ENCODE measurements at places on chromosomes 7 and 10. TPM values are rescaled to one million over a fixed set of nuclear protein-coding genes. Genes with fewer than 3 reads are reported as not detected.
A peak's percentile ranks its signal among the peaks of the same experiment; 100 is the strongest.

DNA sequence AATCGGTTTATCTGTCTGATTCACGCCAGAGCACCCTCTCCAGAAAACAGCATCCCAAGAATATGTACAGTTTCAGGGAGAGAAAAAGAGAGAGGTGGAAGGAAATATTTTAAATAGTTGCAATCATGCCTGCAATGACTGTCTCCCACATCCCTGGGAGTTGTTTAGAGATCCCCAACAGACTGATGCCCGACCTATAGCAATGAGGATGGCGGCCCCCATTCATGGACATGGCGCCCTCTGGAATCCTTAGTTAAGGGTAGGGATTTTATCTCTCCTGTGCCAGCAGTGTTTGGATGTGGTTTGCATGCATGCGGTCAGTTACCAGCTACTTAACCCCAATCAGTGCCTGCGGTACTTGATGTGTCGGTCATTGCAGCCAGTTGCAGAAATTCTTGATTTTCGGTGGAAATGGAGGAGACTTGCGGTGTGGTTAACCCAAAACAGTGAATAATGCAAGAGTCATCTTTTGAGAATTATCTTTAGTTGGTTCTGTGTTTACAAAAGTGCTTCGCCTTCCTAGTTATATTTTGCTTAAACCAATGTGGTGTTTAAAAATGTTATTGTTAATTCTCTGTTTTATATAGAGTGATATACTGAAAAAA is 186.0 kb upstream of the TCF7L2 start:
- DNase-seq: peak; percentile 68

GRCh38 chr7:132956556-132956955 is 125.3 kb downstream of the CHCHD3 start:
- no peak for DNase-seq

GRCh38 chr10:128710798-128711183 is 584.6 kb upstream of the MKI67 start:
- DNase-seq: no peak

GRCh38 chr7:51310131-51310583 is 6.5 kb downstream of the COBL start:
- DNase-seq: no peak

DNA sequence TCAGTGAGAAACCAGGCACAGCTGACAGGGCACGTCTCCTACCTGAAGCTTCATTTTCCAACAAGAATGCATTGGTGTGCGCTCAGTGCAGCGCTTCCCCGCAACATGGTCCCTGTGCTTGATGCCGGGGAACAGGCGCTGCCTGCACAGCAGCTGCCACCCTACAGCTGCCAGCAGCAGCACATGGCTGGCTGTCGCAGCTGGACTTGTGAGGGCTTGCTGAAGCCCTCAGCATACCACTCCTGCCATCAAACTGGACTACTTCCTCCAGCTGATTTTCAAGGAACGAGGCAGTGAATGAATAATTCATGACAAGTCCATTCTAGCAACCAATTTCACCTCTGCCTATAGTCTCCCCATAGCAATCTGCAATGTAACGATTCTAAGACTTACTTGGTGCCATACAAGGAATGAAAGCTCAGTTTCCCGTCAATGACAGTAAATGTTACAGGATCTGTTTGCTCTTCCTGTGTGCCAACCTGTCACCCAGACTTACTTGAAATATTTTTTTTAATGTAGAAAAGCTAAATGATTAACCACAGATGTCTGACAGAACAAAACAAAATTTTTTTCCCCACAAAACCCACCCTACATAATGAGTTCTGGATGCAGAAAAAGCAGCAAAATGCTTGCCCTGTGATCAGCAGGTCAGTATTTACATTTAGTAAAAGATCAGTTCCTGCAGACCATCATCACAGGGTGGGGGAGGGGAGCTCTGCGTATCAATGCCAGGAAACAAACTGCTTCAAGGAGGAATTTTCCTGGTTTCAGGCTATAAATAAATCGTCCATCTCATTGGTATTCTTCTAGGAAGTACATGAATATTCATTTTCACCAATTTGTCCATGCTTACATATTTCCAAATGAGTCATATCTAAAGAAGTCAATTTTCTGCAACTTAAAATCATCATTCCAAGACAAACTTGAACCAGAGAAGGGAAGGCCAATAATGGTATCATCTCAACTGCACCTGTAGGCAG is 140.6 kb downstream of the ALOX5 start:
- peak; percentile 75 for DNase-seq

DNA sequence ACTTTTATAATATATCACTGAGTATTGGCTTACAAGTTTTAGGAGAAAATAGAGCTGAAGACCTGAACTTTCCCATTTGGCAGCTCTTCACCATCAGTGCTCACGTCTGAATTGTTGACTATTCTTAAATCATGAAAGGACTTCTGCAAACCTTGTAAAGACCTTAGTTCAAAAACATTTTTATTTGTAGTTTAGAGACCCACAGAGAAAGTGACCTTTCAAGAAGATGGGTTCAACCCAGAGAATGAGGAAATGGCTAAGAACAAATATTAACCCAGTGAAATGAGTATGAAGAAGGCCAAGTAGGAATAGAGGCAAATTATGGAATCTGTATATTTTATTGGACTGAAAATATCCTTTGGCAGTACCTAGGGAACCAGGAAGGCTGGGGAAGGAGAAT is 1151.1 kb downstream of the GATA3 start:
- DNase-seq: no peak

GRCh38 chr10:119174109-119174508 is 4.5 kb downstream of the PRDX3 start:
- DNase-seq: no peak

DNA sequence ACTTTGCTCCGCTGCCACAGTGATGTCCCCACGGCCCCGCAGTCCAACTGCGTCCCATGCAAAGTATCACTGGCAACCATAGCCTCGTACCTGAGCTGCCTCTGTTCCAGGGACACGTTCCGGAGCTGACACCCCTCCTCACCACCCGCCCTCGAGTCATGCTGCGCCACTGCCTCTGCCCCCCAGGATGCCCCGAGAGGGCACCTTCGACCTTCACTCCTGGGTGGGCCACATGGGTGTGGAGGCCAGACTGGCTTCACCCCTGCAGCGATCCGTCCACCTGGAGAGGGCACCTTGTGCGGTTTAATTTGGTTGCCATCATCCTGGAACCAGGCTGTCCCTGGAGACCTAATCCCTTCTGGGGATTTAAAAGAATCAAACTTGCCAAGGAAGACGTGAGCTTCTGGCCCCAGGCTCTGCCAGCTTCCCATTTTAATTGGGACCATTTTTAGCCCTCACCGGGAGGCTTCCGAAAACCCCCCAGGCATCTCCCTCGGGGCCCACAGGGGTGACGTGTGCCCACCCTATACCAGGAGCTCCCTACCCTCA is 19.2 kb upstream of the TNRC18 start:
- no peak for DNase-seq

DNA sequence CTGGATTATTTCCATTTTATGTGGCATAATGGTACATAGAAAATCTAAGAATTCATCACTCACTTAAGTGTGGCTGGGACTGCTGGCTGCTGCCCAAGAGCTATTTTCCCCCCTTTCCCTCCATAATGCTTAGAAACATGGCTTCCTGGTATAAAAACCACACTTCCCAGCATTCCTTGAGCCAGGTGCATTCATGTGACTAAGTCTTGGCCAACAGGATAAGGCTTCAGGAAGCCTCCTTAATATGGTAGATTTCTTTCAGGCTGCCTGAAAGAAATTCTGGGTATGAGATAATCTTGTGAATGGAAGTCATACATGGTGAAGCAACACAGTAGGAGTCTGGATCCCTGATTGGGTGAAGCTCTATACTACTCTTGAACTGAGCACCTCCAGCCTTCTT is 178.0 kb downstream of the JAZF1 start:
- DNase-seq: no peak

DNA sequence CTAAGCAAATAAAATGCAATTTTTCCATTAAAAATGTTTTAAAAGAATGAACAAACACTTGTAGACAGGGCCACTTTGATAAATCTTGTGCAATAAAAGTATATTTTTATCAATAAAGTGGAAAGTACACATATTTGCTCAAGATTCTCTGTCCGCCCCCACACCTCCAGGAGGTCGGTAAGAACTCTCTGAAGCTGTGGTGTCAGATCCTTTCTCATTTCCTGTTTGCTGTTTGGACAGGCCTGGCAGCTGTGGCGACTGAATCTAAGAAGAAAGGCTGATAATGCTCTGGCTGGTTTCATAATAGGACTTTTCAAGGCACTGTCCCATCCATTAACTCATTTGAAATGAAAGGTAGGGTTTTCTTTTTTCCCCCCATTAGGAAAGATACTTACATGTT is 15.3 kb upstream of the ASB4 start:
- peak; percentile 72 for DNase-seq

DNA sequence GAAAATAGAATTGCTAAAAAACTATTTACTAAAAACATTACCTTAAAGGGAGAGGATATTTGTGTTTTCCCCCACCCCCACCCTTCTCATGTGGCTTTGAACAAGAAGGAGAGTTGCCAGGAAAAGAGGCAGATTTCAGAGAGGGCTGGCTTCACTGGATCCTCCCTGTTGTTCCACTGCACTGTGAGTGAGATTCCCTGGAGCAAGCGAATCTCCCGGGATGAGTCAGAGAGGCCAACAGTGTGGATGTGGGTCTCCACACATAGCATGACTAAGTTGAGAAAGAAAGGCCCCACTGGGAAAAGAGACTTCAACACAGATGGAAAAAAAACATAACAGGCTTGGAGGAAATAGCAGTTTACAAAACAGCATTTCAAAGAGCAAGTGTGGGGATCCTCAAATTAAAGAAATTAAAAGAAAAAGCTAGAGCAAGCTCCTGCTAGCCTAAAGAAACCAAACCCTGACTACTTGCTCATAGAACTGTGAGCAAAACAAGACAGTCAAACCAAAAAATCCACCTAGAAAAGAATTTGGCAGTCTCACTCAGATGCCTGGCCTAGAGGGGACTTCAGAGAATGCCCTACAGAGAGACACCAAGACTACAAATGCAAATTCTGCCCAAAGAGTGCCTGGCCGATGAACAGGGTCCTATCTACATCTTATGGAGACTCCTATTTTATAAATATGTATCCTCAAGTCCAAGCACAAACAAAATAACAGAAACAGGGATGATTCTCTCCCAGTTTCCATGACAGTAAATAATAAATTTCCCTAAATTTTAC is 3.4 kb downstream of the CAV1 start:
- DNase-seq: peak; percentile 98

DNA sequence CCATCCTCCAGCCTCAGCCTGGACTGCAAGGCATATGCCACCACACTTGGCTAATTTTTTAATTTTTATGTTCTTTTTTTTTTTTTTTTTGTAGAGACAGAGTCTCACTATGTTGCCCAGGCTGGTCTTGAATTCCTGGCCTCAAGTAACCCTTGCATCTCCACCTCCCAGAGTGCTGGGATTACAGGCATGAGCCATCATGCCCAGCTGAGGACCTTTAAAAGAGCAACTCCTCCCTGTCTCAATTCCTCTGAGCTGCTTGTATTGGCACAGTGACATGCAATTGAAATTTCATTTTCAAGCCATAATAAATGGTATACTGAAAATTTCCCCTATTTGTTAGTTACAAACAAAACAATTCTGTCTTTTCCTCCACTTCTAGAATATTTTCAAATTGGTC is 19.5 kb downstream of the DNAJB9 start:
- peak; percentile 6 for DNase-seq

DNA sequence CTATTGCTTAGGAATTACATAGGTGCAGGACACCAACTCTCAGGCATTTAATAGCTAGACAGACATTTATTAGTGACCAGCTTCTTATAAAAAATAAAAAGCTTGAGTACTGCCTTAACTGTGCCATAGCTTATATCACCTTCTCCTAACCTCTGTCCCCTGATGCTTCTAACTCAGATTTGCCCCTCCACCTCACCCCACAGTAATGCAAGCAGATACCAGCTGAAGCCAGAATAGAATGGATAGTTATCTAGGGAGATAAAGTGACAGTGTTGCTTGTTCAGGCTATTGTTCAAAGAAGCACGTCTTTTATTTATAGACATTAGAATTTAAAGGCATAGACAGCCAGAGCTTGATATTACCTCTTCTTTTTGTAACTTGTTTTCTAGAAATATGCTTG is 99.6 kb upstream of the GLCCI1 start:
- DNase-seq: peak; percentile 34

- no peak for DNase-seq
Observed at GRCh38 chr10:56316603-56317002, 44.5 kb downstream of the ZWINT start.

GRCh38 chr10:74307061-74307651 is 156.1 kb downstream of the ADK start:
- no peak for DNase-seq

- no peak for DNase-seq
Observed at GRCh38 chr7:121339082-121339481, 10.3 kb downstream of the WNT16 start.

CH25H gene
- 0.36 TPM for total RNA-seq

TAS2R4 gene
- 0.68 TPM for total RNA-seq

ACBD7 gene
- 0.42 TPM for total RNA-seq

SNX10 gene
- total RNA-seq: not detected

NAMPT gene
- 85.3 TPM for total RNA-seq

OR2A42 gene
- not detected for total RNA-seq

GPR141 gene
- not detected for total RNA-seq

IL6 gene
- 0.56 TPM for total RNA-seq

PTF1A gene
- not detected for total RNA-seq

TYSND1 gene
- total RNA-seq: 14.7 TPM

FEZF1 gene
- not detected for total RNA-seq
